ENCODE measurements at places on chromosomes 11 and 22. TPM values are rescaled to one million over a fixed set of nuclear protein-coding genes. Genes with fewer than 3 reads are reported as not detected.

GRCh38 chr11:45036010-45036409 is 85.3 kb upstream of the TP53I11 start:
- no peaks in the 10 kb centered on the region for H3K27me3 ChIP-seq
- no peaks in the 10 kb centered on the region for H3K4me1 ChIP-seq
- no peak overlapping the region for H3K27ac ChIP-seq
- no peak for DNase-seq

DNA sequence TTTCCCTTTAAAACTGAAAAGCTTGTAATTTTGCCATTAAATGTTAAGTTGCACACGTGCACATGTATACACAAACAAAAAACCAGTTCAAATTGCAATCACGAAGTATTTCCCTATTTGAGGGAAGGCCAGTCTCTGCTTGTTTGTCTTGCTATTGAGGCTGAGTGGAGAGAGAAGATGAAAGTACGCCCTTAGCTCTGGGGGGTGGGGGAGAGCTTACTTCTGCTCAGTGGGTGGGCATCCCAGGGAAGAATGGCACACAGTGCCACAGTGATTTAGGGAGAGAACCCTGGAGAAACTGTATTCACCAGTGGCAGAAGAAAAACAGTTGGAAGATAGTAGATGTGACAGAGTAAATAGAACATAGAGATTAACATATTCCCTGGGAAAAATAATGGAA is 8.7 kb downstream of the YAP1 start:
- H3K36me3 ChIP-seq: no peaks in the 10 kb centered on the region
- H3K27ac ChIP-seq: peak overlapping the region; percentile 9
- no peak overlapping the region for H3K4me3 ChIP-seq
- no peaks in the 10 kb centered on the region for H3K27me3 ChIP-seq

- no peaks in the 10 kb centered on the region for H3K27me3 ChIP-seq
- H3K4me1 ChIP-seq: peaks cover 4% of the 10 kb centered on the region
- no peak overlapping the region for H3K27ac ChIP-seq
- H3K4me3 ChIP-seq: no peak overlapping the region
These were observed 13.9 kb upstream of the ADSL start for GRCh38 chr22:40332319-40332781.

DNA sequence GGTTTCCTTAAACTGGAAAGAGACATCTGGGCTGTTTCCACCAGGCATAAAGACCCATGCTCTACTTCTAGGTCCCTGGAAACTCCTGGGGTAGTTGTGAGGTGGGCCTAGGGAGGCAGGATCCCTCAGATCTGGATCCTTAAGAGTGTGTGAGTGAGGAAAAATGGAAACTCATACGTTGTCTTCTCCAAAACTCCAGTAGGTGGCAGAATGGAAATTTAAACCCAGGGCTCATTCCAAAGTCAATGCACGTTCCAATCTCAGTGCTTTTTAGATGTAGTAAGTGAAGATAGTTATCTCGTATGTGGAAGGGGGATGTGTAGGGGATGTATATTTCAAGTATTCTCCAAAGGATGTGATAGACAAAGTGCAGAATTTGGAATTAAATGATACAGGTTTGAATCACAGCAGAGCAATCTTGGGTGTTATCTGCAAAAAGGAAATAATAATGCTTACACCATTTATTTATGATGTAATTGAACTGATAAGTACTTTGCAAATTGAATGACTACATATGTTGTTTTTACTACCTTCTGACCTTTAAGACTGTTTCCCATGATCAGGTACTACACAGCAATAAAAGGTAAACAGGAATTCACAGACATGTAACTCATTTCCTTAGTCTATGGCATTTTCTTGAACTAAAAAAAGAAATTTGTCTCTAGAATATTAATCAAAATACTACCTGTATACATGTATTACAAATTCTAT is 13.1 kb upstream of the MMP1 start:
- H3K27me3 ChIP-seq: no peaks in the 10 kb centered on the region
- H3K36me3 ChIP-seq: no peaks in the 10 kb centered on the region
- no peak overlapping the region for H3K4me3 ChIP-seq
- no peak for DNase-seq
- H3K4me1 ChIP-seq: no peaks in the 10 kb centered on the region

DNA sequence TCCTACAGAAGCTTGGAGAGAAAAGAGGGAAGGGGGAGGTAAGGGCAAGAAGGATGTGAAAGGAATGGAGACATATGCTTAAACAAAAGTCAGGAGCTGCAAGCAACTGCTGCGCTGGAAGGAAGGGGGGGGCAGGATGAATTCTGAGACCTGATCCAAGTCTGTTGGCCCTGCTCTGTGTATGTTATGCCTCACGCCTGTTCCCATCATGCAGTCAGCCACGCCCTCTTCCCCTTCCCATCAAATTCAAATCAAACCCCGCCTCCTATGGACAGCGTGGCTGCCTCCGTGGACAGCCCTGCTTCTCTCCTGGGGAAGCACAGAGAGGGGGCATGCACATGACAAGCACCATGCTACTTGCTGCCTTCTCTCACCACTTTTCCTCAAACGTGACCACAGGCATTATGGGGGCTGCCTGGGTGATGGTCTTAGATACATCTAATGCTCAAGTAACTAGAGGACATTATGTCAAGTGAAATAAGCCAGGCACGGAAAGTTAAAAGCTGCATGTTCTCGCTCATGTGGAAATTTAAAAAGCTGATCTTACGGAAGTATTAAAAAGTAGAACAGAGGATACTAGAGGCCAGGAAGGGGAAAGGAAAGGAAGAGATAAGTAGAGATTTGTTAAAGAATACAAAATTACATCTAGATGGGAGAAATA is 45.8 kb upstream of the CYP2D6 start:
- H3K36me3 ChIP-seq: peaks cover 3% of the 10 kb centered on the region
- no peak overlapping the region for H3K27ac ChIP-seq
- no peak for DNase-seq
- peaks cover 59% of the 10 kb centered on the region for H3K4me1 ChIP-seq

DNA sequence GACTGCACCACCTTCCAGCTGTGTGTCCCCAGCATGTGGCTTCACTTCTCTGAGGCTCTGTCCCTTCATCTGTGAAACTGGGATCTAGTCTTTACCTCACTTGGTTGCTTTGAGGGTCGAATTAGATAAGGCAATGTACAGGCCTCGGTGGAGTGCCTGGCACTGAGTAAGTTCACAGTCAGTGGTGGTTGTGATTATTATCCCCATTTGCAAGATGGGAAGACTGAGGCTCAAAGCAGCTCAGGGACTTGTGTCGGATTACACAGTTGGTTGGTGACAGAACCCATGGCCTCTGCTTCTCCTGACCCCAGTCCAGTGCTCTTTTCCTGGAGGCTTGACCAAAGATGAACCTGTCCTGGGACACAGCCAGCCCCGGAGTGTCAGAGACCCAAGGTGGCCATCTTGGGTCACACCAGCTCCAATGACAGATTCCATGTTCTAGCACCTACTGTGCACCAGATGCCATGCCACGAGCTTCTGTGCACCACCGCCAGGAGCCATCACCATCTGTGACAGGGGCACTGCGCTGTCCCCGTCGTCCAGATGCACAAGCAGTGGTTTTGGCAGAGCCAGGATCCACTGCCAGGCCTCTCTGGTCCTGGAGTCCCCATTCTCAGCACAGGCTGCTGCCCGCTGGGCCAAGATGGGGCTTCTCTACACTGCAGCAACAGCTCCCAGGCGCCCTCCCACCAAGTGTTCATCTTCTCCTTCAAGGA is 60.5 kb downstream of the IGLL1 start:
- H3K27ac ChIP-seq: no peak overlapping the region
- peaks cover 16% of the 10 kb centered on the region for H3K4me1 ChIP-seq
- H3K27me3 ChIP-seq: no peaks in the 10 kb centered on the region
- no peak for DNase-seq
- no peak overlapping the region for H3K4me3 ChIP-seq

DNA sequence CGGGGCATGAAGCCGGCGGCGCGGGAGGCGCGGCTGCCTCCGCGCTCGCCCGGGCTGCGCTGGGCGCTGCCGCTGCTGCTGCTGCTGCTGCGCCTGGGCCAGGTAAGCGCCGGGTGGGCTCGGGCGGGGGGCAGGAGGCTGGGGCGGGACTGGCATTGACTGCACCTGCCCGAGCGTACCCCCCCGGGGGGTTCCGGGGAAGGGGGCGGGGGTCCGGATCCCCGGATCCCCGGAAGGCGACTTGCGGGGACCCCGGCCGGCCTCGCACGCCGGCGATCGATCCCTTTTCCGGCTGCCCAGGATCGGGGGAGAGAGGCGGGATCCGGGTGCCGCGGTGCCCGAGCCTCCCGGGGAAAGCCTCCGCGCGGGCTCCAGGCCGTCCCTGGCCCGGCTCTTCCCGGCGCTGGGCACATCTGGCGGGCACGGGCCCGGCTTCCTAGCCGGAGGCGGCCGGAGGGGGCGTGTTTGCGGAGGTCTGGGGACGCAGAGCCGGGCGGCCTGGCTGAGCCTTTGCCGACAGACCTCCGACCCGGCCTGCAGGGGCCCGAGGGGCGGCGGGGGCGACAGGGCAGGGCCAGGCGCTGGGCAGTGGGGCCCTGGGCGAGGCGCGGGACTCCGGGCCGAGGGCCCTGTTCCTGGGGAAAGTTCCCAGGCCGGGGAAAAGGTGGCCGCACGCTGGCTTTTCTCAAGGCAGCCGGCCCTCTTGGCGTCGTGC is 705 bp downstream of the PTPRJ start:
- peak overlapping the region; percentile 84 for H3K27ac ChIP-seq
- no peak for DNase-seq
- no peaks in the 10 kb centered on the region for H3K27me3 ChIP-seq
- peaks cover 14% of the 10 kb centered on the region for H3K4me1 ChIP-seq

DNA sequence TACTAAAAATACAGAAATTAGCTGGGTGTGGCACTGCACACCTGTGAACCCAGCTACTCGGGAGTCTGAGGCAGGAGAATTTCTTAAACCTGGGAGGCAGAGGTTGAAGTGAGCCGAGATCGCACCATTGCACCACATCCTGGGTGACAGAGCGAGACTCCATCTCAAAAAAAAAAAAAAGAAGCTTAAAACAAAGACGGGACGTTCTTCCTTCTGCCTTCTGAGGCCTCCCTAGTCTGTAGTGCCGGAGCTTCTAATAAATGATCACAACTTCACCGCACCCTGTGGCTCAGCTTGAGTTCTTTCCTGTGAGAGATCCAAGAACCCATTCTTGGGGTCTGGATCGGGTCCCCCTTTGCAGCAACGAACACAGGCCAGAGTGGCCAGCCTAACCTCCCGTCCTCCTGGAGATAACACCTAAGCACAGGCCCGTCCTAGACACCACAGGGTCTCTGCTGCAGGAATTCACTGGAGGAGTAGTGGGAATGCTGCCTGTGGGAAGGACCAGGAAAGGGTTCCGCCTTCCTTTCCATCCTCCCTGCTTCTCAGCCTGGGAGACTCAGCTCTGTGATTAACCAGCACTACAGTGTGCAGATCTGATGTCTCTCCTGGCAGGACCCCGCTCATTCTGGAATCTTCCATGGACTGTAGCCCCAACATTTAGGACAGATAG is 2.2 kb upstream of the APOBEC3H start:
- no peaks in the 10 kb centered on the region for H3K36me3 ChIP-seq
- peaks cover 12% of the 10 kb centered on the region for H3K4me1 ChIP-seq
- no peak overlapping the region for H3K27ac ChIP-seq
- no peaks in the 10 kb centered on the region for H3K27me3 ChIP-seq
- H3K4me3 ChIP-seq: no peak overlapping the region
- no peak for DNase-seq

DNA sequence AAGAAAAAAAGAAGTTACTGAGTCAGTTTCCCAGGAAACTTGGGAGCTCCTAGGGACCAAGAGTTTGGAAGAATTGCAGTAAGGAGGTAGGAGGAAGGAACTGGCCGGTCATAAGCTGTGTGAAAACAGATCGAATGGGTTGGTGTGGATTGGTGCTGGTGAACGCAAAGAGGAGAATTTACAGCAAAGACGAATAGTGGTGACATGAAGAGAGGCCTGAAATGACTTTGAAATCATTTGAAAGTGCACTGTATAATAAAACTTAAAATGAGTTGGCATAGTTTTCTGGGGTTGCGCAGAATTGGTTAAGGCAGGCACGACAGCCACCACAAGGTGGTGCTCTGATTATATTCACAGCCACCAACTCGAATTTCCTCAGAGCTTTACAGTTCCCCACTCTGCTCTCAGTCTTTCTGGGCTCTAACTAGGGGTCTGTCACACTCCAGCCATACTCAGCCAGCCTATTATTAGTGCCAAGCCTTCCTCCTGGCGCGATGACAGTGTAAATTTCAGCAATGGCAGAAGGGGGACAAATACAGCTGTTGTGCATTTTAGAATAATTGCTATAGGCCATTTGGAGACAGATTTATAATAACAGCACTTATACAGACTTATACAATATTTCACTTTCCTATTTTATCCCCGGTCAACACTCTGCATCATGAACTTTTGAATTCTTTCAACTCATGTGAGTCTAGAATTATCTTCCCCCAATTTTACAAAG is 8.3 kb upstream of the HTR3B start:
- no peak overlapping the region for H3K27ac ChIP-seq
- no peaks in the 10 kb centered on the region for H3K4me1 ChIP-seq
- H3K4me3 ChIP-seq: no peak overlapping the region
- no peaks in the 10 kb centered on the region for H3K36me3 ChIP-seq
- no peaks in the 10 kb centered on the region for H3K27me3 ChIP-seq
- no peak for DNase-seq

VPREB1 gene
- not detected for total RNA-seq

MRPL49 gene
- 43.5 TPM for total RNA-seq

GRCh38 chr11:62599069-62599696 is 2.5 kb downstream of the MTA2 start:
- H3K27ac ChIP-seq: peak overlapping the region; percentile 97
- H3K36me3 ChIP-seq: peaks cover 39% of the 10 kb centered on the region

- H3K4me1 ChIP-seq: peaks cover 16% of the 10 kb centered on the region
- no peak overlapping the region for H3K27ac ChIP-seq
- H3K27me3 ChIP-seq: no peaks in the 10 kb centered on the region
- no peak for DNase-seq
- peak overlapping the region; percentile 39 for H3K4me3 ChIP-seq
These were observed 94.4 kb downstream of the SCN3B start for GRCh38 chr11:123560006-123560405.

GRCh38 chr11:66002648-66003225 is 434 bp downstream of the BANF1 start:
- H3K4me1 ChIP-seq: peaks cover 36% of the 10 kb centered on the region
- H3K27ac ChIP-seq: peak overlapping the region; percentile 97
- H3K27me3 ChIP-seq: no peaks in the 10 kb centered on the region
- H3K36me3 ChIP-seq: peaks cover 36% of the 10 kb centered on the region
- peak; percentile 88 for DNase-seq

DNA sequence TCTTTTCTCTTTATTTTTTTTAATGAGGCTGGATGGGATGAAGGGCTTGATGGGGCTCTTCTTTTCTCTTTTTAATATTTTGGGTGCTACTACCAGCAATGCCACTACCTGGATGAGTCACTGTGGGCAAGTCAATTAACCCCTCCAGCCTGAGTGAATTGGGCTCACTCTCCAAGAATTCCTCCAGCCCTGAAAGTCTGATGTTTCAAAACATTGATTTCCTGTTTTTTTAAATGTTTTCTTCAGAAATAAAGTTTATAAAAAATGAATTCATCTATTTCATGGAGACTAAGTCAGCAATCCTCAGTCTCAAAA is 812 bp upstream of the OR5A2 start:
- H3K27ac ChIP-seq: no peak overlapping the region
- no peaks in the 10 kb centered on the region for H3K36me3 ChIP-seq
- no peaks in the 10 kb centered on the region for H3K27me3 ChIP-seq
- no peak for DNase-seq
- H3K4me1 ChIP-seq: no peaks in the 10 kb centered on the region

Data from vagina (tissue), 2 donors.